Activated naive CD4-positive, alpha-beta T cell (primary cell): ENCODE measurements at places on chromosomes 7 and 10.

DNA sequence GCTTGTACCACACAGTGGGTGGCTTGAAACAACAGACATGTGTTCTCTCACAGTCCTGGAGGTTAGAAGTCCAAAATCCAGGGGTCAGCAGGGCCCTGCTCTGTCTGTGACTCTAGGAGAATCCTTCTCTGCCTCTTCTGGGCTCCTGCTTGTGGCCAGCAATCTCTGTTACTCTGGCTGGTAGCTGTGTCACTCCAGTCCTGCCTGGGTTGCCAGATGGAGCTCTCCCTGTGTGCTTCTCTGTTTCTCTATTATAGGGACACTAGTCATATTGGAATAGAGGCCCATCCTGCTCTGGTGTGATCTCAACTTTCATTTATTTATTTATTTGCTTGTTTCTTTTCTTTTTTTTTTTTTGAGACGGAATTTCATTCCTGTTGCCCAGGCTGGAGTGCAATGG is 276.6 kb upstream of the GALNT17 start:
- DNase-seq, result no peak

- no peak for DNase-seq
These were observed 48.6 kb upstream of the NANOS1 start for GRCh38 chr10:118980870-118981269.

DNA sequence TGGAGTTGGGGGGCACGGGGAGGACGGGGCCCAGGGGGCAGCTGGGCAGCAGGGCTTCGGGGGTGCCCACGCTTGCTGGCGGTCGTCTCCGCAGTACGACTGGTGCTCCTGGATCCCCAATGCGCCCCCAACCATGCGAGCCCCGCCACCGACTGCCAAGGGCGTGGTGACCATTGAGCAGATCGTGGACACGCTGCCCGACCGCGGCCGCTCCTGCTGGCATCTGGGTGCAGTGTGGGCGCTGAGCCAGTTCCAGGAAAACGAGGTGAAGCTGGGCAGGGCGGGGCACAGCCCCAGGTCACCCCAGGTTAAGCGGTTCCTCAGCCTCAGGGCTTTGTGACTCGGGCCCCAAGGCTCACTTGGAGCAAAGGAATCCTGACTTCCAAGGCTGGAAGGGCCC is 70.0 kb downstream of the ALOX5 start:
- DNase-seq, result no peak

- peak; percentile 41 for DNase-seq
These were observed 5.1 kb upstream of the ELFN1 start for GRCh38 chr7:1664711-1665548.

DNA sequence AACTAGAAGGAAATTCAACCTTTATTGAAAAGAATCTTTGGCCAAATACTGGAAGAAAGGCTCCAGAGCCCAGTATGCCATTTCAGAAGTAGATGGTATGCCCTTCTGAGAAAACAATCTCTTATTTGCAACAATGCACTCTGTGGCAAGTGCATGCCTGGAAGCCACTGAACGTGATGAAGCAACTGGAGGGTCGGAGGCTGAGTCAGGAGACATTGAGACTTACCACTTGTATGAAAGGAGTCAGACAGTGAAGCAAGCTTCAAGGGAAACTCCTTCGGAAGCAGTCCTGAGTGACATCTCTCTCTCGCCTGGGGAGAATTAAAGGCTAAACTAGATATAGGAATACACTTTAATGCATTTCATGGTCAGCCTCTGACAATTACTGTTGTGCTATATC is 353.7 kb downstream of the NRG3 start:
- no peak for DNase-seq

DNA sequence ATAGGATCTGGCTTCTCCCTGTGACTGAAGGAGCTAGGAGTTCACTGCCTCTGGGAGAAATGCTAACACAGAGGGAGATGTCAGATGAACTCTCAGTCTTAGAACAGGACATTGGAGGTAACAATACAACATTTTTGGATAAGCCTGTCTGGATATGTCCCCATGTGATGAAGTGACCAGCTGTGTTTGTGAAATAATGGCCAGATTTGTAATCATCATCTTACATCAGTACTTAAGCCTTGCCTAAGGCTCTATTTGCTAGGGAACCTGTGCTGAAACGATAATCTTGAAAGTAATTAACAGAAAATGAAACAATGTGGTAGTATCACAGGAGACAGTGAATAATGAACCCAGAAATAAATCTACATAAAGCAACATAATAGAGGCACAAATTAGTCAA is 56.2 kb downstream of the CRPPA start:
- no peak for DNase-seq

- DNase-seq, result no peak
These were observed at the start of gene DLG5 for GRCh38 chr10:77926566-77927401. TSS of gene DLG5 (minus strand) at chr10:77926755. CDS start at chr10:77926520, 235 bp downstream.

- DNase-seq, result no peak
These were observed 603.8 kb upstream of the LRRTM3 start for GRCh38 chr10:66321723-66322665.
